Uterus (tissue), 4 donors: ENCODE measurements at places on chromosomes 1 and 21. TPM values are rescaled to one million over a fixed set of nuclear protein-coding genes. Genes with fewer than 3 reads are reported as not detected.

Gene RAB3B
- 0.06 TPM for total RNA-seq

Gene GOLT1A
- 0.52 TPM for total RNA-seq

Gene RGS7
- total RNA-seq: 0.62 TPM

Gene ETV3
- total RNA-seq: 27.2 TPM

Gene SLAMF1
- 0.26 TPM for total RNA-seq

Gene NUDT4B
- total RNA-seq: not detected

Gene HENMT1
- total RNA-seq: 3.2 TPM

Gene GNG4
- 0.51 TPM for total RNA-seq

Gene ESPN
- total RNA-seq: 2.5 TPM

Gene JUN
- total RNA-seq: 243 TPM

Gene TAF5L
- total RNA-seq: 15.0 TPM

Gene CHIT1
- total RNA-seq: not detected

Gene PCP4L1
- 3.1 TPM for total RNA-seq

Gene C1QC
- 36.0 TPM for total RNA-seq

Gene WDR64
- 0.21 TPM for total RNA-seq

Gene NHLH1
- not detected for total RNA-seq

Gene ECM1
- 1.5 TPM for total RNA-seq

Gene CNIH3
- not detected for total RNA-seq

Gene OR2T11
- not detected for total RNA-seq

Gene PRKAA2
- 9.8 TPM for total RNA-seq

Gene KLF17
- total RNA-seq: 0.26 TPM

Gene CELA3B
- total RNA-seq: not detected

Gene CYP4B1
- 6.1 TPM for total RNA-seq

Gene KCNE2
- total RNA-seq: not detected

Gene LCK
- total RNA-seq: 2.0 TPM

Gene BATF3
- 3.5 TPM for total RNA-seq

Gene EDN2
- total RNA-seq: not detected

Gene CLIC6
- 0.69 TPM for total RNA-seq

Gene PLEKHN1
- 1.1 TPM for total RNA-seq

Gene AMY1A
- 0.76 TPM for total RNA-seq

Gene CFAP107
- not detected for total RNA-seq

Gene DCST1
- not detected for total RNA-seq

Gene INSRR
- not detected for total RNA-seq

Gene FCER1G
- total RNA-seq: 12.1 TPM

Gene SLAMF8
- total RNA-seq: 0.28 TPM

Gene F11R
- 45.3 TPM for total RNA-seq

Gene CHIA
- not detected for total RNA-seq

Gene RNU1-3
- under 0.01 TPM for total RNA-seq

Gene CCDC18
- total RNA-seq: 0.51 TPM
